ENCODE measurements at places on chromosomes 7 and 10.

- DNase-seq, result no peak
Observed at GRCh38 chr10:62166331-62167131, 102.1 kb downstream of the RTKN2 start.

DNA sequence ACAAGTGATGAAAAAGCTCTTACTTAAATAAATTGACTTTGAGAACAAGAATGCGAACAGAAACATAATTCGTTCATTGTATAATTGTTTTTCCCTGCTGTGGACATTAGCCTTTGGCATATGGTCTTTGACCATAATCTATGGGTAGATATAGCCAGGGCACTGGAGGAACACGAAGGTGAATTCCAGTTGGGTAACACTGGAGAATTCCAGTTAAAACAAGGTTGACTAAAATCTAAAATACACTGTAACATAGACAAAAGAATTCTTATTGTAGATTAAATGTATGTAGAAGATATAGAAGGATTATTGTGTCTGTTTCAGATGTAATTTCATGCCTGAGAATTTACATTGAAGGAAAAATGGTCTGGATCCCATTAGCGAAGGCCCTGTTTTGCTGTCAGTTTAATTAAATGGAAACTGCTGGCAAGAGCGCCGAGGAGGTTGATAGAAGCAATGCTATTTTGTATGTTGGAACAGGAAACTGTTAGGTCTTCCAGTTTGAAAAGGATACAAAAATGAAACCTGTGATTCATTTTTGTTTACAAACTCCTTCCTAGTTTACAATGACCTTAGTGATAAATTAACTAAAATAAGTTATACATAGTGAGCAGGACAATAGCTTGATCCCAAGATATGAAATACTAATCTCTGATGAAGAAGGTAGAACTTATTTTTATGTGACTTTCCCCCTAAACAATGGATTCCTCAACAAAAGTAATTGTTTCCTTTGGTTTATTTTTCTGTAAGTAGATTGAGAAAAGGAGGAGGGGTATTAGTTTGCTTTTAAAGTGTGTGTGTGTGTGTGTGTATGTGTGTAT is 68.9 kb downstream of the ARID5B start:
- no peak for DNase-seq

- DNase-seq, result no peak
Observed at GRCh38 chr7:80386686-80387085, 125.2 kb downstream of the GNAT3 start.

- no peak for DNase-seq
Observed at GRCh38 chr10:14163377-14164086, 167.2 kb downstream of the FRMD4A start.

- no peak for DNase-seq
Observed at GRCh38 chr7:20681258-20681882, 65.9 kb downstream of the ABCB5 start.

DNA sequence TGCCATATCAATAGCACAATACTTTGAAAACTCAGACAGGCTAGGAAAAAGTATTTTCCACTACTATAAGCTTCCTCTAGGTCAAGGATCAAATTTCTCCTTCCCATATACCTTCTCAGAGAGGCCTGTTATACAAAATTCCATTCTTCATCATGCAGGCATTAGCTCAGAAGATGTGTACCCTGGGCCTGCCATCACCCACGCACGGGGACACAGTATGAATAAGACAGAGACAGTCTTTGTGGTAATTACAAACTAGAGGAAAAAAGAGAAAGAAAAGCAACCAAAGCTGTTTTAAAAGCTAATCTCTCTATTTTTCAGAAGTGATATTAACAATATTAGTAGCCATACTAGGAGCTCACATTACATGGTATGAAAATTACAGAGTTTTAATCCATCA is 236.8 kb upstream of the AOAH start:
- no peak for DNase-seq

DNA sequence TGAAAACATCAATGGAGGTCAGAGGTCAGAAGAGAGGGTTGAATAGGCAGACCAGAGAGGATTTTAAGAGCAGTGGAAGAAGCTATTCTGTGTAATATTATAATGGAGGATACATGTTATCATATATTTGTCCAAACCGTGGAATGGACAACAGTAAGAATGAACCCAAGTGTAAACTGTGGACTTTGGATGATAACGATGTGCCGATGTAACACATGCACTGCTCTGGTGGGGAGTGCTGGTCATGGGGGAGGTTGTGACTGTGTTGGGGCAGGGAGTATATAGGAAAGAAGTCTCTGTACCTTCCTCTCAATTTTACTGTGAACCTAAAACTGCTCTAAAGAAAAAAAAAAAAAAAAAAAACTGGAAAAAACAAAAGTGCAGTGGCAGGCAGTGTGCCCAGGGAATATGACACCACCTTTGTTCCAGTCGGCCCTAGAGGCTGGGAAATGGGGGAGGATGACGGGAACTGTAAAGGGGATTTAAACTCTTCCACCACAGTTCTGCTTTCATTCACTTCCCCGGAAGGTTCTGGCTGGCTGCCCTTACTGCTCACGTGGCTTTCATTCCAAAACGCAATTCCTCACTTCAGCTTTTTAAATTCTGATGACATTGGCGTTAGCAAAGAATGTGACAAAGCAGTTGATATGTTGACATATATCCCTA is 113.7 kb upstream of the ANKRD1 start:
- DNase-seq, result no peak

- no peak for DNase-seq
Observed at GRCh38 chr10:96338279-96338925, 20.4 kb downstream of the OPALIN start.

DNA sequence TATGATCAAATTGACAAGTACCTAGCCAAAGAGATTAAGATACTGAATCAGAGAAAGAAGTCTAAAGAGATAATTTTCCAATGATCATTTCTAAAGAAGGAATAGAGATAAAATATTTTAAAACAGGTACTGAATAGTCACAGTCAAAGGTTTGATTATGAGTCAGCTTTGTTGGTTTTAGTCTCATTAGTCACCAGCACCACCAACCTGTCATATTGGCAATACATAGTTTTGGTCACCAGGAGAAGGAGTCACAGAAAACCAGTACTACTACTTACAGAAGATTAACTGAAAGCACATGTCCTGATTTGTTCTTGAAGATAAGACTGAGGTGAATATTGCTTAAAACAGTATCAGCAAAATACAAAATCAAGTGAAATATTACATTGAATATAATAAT is 34.6 kb downstream of the ZEB1 start:
- DNase-seq, result no peak

- DNase-seq, result peak; percentile 26
Observed at GRCh38 chr7:98051118-98051744, 55.4 kb upstream of the LMTK2 start.

- no peak for DNase-seq
Observed at GRCh38 chr10:126842836-126843235, 62.4 kb upstream of the DOCK1 start.

DNA sequence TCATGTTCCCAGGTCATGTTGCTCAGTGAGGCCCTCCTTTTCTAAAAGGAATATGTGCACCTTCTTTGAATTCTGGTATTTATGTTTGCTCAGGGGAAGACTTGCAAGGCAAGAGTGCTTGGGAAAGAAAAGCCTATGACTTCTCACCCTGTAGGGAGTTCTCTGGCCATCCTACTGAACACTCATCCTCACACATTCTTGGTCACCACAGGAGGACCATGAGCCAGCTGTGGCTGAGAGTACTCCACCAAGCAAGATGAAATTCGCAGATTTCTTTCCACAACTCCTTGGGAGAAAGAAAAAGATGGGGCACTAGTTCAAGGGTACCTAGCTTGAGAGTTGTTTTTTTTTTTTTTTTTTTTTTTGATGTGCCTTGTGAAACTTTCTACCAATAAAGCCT is 179.6 kb downstream of the FZD1 start:
- DNase-seq, result no peak

- no peak for DNase-seq
Observed at GRCh38 chr7:155935726-155936125, 123.5 kb upstream of the SHH start.

- no peak for DNase-seq
Observed at GRCh38 chr7:15780271-15780670, 93.8 kb upstream of the MEOX2 start.

All from activated T-helper 1 cell treated with Interleukin-2 at 50 U/mL for 16 hours (primary cell).